ENCODE measurements at places on chromosomes 12 and 14.

- no peak for DNase-seq
Observed at GRCh38 chr14:102094101-102094500, 7.3 kb upstream of the HSP90AA1 start.

DNA sequence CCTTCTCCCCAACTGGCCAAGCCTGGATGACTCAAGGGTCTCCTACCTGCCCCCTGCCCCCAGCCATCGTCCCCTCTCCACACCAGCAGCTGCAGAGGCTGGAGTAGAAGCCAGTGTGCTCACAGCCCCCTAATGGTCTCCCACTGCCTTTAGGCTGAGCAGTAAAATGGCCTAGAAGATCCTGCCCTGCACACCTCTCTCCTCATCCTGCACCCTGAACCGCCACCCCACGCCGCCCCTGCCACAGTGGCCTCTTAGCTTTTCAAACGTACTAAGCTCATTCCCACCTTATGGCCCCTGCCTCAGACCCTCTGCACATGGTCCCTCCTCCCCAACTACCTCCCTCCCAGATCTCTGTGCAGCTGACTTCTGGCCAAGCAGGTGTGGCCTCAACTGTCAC is 46.3 kb downstream of the RBM19 start:
- DNase-seq: no peak

DNA sequence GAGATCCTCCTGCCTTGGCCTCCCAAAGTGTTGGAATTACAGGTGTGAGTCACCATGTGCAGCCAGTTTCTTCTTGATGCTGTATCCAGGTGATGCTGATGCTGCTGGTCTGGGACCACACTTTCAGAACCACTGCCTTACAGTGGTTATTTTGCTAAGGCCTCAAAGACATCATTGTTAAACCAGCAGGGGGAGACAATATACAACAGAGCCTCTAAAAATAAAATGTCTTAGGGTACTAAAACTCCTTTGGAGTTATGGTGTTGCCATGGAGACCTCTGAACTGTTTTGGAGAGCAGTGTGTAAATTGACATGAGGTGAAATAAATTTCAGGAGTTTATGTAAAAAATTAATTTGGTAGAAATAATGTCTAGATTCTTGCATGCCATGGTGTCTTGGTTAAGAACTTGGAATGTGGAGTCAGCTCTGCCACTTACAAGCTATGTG is 1.1 kb upstream of the ARG2 start:
- peak; percentile 36 for DNase-seq

- DNase-seq: no peak
Observed at GRCh38 chr14:30876692-30877091, 2.3 kb downstream of the COCH start.

- DNase-seq: no peak
Observed at GRCh38 chr12:63894132-63894531, 49.6 kb downstream of the SRGAP1 start.

- no peak for DNase-seq
Observed at GRCh38 chr14:99679543-99679942, 4.6 kb upstream of the CYP46A1 start.

DNA sequence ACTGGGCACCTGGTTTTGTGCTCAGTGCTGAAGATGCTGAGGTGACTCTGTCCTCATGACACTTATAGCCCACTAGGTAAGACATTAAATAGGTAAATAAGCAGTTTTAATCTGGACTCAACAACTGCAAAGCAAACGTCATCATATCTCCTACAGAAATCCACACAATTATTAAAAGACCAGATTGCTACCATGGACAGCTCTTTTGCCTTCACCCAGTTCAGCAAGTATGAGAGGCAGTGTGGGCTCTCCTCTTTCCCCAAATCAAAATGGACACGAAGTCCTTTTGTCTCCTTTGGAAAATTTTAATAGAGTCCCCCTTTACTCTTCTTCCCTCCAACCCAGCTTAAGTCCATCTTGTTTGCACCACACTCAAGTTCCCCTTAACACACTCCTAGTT is 171.1 kb downstream of the RPAP3 start:
- DNase-seq: no peak

GRCh38 chr12:32773691-32774090 is 18.0 kb upstream of the YARS2 start:
- no peak for DNase-seq

- DNase-seq: no peak
Observed at GRCh38 chr12:92650228-92650822, 52.5 kb upstream of the PLEKHG7 start.

DNA sequence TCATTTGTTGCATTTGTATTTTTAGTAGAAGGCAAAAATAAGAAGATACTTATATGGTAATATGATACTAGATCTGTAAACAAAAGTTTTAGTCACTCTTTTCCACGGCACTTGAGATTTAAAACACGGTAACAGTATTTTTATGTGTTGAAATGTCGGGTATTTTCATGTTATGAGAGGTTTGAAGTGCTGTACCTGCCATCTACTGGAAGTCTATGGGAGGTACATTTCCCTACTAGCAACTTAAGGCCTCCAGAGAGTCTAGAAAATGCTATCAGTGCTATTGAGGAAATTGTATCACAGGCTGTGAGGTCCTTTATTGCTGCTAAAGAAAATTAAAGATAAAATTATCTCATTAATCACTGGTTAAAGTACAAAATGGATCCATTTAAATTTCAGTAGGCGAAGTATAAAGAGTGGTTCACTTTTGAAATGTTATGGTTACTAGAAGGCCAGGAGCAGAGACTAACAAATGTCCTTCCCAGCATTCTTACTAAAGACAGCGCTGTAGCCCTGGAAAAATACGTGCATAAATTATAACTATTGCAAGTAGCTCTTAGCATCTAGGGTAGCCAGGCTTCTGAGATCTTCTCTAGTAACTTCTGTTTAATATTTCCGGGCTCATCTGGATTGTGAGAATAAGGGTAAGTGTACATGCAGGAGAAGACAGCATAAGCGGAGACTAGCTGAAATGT is 77.6 kb upstream of the PRKD1 start:
- DNase-seq: no peak

DNA sequence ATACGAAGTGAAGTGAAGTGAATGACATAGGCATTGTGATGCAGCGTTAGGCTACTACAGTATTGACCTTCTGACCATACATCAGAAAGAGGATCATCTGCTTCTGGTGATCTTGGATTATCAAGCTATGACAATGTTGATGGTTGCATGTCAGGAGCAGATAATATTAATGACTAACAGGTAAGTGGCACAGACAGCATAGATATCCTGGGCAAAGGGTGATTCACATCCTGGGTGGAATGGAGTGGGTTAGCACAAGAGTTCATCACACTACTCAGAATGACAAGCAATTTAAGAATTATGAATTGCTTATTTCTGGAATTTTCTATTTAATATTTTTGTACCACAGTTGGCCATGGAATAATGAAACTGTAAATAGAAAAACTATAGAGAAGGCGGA is 397.9 kb upstream of the ATP2B1 start:
- no peak for DNase-seq

DNA sequence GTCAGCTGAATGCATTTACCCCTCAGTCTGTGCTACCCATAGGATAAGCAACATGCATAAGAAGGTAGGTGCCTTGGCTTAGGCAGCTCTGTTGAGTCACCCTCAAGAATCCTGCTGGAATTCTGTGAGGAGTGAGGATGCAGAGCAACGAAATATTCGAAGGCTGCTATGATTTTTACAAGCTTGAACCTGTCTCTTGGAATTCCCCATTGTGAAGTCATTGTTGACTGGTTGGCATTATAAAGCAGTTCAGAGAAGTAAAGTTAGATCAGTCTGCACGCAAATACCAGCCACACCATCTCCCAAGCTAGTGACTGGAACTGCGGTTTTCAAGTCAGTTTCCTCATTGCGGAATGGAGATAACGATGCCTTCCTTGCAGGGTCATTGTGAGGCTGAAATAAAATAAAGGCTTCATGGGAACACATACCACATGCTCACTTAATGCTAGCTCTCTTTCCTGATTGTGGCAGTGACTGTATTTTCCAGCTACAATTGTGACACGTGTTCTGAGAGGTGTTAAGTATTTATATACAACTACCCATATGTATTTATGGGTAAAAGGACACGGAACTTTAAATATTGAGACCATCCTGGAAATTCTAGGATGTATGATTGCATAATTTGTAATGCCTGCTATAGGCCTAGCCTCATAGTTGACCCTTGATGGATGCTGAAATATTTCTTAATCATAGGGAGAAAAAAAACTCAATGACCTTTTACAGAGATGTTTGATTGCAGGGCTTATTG is 96.7 kb downstream of the ETV6 start:
- DNase-seq: peak; percentile 66

DNA sequence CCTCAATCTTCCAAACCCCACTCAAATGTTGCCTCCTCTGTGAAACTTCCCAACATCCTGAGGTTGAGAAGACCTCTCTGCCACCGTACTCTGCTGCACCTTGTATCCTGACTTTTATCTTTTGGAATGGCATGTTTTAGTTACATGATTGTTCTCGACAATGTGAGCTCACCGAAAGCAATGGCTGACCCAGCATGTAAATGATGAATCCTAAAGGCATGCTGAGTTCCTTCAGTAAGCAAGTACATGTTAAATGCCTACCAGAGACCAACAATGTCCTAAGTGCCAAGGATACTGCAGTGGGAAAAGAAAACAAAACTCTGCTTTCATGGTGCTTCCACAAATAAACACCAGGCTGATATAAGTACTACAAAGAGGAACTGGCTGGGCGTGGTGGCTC is 13.7 kb downstream of the PPP1R13B start:
- no peak for DNase-seq

- DNase-seq: no peak
Observed at GRCh38 chr12:19757317-19757877, 318.1 kb downstream of the AEBP2 start.

GRCh38 chr14:103115845-103116572 is 7.3 kb upstream of the TNFAIP2 start:
- no peak for DNase-seq

- DNase-seq: no peak
Observed at GRCh38 chr12:51118706-51119105, 35.3 kb upstream of the CSRNP2 start.

GRCh38 chr12:29026419-29026818 is 122.7 kb upstream of the FAR2 start:
- no peak for DNase-seq

- DNase-seq: no peak
Observed at GRCh38 chr12:85626001-85626783, 210.0 kb downstream of the RASSF9 start.

GRCh38 chr12:116537101-116537904 is 21.9 kb upstream of the MAP1LC3B2 start:
- no peak for DNase-seq

DNA sequence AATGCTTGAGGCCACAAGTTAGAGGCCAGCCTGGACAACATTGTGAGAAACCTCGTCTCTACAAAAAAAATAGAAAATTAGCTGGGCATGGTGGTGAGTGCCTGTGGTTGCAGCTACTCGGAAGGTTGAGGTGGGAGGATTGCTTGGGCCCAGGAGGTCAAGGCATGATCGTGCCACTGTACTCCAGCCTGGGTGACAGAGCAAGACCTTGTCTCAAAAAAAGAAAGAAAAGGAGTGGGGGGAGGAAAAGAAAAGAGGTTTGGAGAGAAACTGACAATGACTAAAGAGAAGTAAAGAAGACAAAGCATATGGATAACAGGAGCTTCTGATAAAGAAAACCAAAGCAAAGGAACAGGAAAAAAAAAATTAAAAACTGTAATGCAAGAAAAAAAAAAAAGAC is 37.4 kb upstream of the SELPLG start:
- no peak for DNase-seq

- DNase-seq: no peak
Observed at GRCh38 chr14:50348933-50349332, 36.8 kb downstream of the DMAC2L start.

DNA sequence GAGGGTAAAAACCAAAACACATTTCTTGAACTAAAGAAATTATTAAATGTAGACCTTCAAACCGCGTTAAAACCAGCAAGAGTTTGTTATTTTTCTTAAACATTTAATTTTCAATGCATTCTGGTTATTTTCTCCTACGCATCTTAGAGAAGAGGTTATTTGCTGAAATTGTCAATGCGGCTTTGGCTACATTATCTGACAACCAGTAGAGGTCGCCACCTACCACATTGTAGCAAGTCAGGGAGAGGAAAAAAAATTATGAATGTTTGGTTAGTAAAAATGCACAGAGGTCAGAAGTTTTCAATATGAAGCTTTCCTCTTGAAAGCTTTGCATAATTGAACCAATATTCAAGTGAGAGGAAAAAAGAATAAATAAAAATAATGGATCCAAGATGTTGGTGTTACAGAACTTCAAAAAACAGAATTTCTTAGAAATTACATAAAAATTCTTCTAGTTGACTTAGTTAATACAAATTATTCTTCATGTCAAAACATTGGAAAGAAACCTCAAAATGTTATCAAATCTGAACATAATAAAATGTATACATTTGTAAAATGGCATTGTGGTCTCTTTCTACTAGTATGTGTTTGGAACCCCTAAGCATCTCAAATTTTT is 159.4 kb upstream of the TMTC2 start:
- no peak for DNase-seq

DNA sequence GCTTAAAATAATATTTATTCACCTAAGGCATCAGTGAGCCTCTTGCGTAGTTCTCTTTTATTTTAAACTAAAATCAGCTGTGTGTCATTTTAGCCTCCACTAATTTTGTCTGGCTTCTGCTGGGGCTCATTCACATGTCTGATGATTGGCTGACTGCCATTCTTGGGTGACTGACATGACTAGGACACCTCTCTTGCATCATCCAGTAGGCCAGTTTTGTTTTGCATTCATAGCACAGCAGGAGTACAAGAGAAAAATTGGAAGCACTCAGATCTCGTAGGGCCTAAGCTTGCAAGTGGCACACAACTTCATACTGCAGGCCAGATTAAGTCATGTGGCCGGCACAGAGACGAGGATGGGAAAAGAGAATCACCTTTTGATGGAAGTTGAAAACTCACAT is 1226.5 kb downstream of the GALC start:
- no peak for DNase-seq

- DNase-seq: no peak
Observed at GRCh38 chr14:76349993-76350392, 25.9 kb upstream of the ESRRB start.

DNA sequence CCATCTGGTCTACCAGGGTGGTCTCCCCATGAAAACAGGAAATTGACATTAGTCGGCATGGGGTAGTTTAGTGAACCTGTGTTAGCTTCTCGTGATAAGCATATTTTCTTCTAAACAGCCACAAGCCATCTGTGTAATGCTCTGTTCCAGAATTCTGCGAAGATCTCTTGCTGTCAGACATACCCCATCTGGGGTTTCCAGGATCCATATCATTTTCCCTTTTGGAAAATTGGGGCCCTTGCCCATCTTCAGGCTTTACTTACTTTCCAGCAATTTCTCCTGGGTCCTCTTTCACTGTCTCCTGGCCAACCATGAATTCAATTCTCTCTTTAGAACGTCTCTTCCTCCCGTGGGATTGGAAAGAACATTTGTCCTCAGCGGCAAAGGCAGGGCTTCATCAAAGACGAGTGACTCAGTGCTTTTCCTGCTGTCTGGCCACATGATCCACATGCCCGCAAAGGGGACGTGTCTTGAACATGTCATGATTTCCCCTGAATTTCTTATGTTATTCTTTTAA is 21.4 kb upstream of the NCOR2 start:
- peak; percentile 36 for DNase-seq

DNA sequence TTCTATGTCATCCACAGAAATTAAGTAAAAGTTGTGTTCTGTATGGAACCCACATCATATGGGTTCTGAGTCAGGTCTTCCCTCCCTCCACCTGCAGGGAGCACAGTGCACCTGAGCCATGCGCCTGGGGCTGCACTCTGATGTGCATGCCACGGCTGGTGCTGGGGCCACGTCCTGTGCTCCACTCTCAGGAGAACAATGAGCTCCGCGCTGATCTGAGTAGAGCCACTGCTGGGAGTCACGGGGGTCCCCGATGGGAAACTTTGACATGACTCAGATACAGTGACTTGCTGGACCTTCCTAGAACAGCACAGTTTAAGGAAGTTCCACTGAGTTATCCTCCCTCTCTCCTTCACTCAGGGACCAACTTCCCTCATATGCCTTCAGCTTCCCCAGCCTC is 683.4 kb downstream of the TMEM121 start:
- peak; percentile 35 for DNase-seq

Data from CD4-positive, alpha-beta T cell treated with Interferon gamma for 1 hour (primary cell).